ENCODE measurements at places on chromosomes 13 and 19.

GRCh38 chr13:44198826-44199225 is 174.8 kb upstream of the SERP2 start:
- no peak for DNase-seq

DNA sequence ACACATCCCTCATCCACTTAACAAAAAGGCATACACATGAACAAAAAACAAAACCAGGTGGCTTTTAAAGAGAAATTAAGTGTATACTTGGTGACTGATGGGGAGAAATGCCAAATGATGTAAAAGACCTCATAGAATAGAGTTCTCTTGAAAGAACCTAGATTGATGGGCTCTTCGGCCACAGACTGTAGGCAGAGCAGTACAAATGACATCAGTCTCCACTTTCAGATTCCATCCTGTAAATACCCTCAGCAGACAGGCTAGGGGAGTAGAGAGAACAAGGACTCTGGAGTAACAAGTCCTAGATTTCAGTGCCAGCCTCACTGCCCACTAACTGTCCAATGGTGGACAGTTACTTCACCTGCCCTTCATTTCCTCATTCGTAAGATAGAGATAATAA is 203.8 kb downstream of the MZT1 start:
- no peak for DNase-seq

DNA sequence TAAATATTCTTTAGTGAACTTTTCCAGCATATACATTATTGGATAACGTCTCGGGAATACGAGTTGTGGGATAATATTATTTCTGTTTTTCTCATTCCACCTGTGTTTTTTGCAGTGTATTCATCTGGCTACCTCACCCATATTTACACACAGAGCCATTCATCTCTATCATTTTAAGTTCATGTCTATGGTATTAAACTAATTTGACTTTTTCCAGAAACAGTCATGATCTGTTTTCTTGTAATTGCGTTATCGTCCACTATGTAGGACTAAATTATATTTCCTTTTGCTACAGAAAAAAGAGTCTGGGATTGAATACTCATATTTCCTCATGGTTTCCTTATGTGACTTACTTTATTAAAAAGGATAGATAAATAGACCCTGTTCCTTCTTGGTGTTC is 2.7 kb downstream of the ATP11A start:
- DNase-seq: no peak

- DNase-seq: no peak
Measured at GRCh38 chr19:378706-379105, 30.2 kb downstream of the C2CD4C start.

DNA sequence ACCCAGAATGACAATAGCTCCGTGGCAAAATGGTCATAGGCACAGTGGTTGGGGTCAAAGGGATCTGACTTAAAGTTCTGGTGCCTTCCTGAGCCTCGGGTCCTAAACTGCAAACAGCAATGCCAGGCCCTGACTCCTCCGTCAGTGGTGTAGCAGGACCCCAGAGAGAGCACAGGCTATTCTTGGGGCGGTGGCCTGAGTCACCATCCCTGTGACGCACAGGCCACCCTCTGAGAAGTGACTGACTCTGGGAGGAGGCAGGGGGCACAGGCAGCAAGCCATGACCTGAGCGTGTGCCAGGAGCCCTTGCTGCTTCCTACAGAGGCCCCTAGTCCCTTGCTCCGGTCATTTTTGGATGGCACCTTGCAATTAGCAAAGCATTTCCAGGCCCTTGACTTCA is 18.7 kb downstream of the PLVAP start:
- DNase-seq: no peak

Data from cerebellar nuclear complex (tissue), 1 donor.